Stimulated activated CD4-positive, alpha-beta T cell treated with anti-CD3 and anti-CD28 coated beads, Interleukin-1b, Interleukin-23, amount 100 ng/mL, for 48 hours (primary cell): ENCODE measurements at places on chromosomes 1 and 21.

DNA sequence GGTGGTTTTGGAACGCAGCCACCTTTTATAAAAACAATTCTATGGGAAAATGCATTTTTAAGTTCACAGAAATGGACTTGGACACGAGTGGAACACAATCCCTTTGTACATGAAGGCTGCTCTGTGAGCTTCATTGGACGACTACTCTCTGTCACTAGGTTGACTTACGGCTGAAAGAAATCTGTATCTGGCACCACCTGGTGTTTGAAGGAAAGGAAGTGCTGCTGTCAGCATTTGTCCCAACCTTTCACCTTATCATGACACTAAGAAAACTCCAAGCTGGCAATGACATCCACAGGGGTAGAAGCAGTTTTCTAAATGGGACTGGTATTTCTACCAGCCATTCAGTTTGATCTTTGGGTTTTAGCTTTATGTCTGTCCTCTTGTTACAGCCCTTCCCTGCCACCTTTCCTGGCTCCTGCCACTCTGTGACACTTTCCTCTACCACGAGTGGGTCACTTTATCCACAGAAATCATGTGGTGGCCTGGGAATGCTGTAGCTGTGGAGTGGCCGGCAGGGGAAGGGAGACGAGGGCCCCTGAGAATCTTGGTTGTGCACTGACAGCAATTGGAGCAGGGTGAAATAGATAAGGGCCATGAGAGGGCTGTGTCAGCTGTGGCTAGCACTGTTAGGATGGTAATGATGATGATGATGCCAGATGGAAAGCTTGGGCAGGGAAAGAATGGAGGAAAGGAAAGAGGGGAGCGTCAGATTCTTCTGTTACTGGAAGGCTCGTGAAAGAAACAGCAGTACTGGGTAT, 85.2 kb downstream of the TBX19 start:
- DNase-seq: no peak

DNA sequence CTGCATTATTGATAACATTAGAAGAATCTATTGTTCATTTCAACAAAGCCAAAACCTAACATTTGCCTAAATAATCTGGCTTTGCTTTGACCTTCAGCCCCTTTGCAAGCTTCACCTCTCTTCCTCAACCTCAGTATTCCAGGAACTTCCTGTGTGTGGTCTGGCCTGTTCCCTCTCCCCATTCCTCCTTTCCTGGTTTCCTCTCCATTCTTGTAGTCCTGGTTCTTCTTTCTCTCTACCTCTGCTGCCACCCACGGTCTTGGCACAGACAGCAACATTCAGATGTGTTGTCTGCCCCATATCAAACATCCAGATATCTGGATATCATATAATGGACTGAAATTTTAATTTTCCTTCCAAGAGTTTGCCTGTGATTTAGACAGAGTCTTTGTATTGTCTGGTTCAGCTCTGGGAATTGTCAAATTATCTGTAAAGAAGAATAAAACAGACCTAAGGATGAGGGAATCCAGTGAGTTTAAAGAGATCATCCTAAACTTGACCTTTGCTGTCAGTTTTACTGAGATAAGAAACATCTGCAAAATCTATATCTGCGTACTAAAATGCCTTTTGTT, 148.1 kb upstream of the KCTD3 start:
- no peak for DNase-seq

- peak; percentile 71 for DNase-seq
Observed at GRCh38 chr1:226798427-226799411, 59.6 kb upstream of the ITPKB start.

GRCh38 chr21:35575280-35575915, 484.9 kb downstream of the SETD4 start:
- no peak for DNase-seq

DNA sequence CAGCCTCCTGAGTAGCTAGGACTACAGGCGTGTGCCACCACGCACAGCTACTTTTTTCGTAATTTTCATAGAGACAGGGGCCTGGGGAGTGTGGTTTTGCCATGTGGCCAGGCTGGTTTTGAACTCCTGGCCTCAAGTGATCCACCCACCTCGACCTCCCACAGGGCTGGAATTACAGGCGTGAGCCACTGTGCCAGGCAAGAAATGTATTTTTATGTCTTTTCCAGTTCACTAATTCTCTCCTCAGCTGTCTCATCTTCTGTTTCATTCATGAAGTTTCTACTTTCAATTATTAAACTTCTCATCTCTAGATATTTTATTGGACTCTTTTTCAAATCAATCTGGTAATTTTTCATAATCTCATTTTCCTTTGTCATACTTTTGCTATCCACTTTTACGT, 72.1 kb upstream of the DISP3 start:
- DNase-seq: no peak

DNA sequence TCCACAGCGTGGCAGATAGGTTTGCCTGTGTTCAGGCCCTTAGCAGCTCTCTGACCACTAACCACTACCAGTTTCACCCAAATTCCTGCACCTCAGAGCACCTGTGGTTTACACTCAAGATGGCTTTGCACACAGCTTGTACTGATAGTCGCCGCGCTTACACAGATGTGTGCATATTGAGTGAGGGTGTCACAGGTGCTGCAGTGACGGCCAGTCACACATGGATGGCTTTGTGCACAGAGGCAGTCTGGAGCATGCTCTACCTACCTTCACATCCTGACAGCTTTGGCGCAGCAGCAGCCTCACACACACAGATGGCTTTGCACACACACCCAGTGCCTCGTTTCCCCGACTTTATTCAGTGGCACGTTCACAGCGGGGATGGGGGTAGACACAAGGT, 7.5 kb downstream of the DMAP1 start:
- DNase-seq: no peak

GRCh38 chr1:24551960-24552571, 3.8 kb upstream of the NCMAP start:
- DNase-seq: no peak

GRCh38 chr1:93573940-93574469, 107.6 kb downstream of the BCAR3 start:
- no peak for DNase-seq

GRCh38 chr1:111909030-111909429, 80.4 kb downstream of the KCND3 start:
- no peak for DNase-seq

GRCh38 chr1:54397090-54397591, 9.1 kb downstream of the SSBP3 start:
- no peak for DNase-seq

DNA sequence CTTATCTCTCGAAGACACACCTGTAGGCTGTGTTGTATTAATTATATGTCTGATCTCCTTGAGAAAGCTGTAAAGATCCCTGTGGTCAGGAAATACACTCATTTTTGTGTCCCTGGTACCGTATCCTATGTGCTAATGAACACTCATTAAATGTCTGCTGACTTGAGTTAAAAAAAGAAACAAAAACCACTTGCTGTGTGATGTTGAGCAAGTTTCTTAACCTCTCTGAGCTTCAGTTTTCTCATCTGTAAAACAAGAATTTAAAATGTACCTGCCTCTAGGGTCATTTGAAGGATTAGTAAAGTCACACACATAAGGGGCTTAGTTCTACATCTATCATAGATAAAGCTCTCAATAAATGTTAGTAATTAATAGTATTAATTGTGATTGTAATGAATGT, 91.3 kb downstream of the VWA5B1 start:
- no peak for DNase-seq

DNA sequence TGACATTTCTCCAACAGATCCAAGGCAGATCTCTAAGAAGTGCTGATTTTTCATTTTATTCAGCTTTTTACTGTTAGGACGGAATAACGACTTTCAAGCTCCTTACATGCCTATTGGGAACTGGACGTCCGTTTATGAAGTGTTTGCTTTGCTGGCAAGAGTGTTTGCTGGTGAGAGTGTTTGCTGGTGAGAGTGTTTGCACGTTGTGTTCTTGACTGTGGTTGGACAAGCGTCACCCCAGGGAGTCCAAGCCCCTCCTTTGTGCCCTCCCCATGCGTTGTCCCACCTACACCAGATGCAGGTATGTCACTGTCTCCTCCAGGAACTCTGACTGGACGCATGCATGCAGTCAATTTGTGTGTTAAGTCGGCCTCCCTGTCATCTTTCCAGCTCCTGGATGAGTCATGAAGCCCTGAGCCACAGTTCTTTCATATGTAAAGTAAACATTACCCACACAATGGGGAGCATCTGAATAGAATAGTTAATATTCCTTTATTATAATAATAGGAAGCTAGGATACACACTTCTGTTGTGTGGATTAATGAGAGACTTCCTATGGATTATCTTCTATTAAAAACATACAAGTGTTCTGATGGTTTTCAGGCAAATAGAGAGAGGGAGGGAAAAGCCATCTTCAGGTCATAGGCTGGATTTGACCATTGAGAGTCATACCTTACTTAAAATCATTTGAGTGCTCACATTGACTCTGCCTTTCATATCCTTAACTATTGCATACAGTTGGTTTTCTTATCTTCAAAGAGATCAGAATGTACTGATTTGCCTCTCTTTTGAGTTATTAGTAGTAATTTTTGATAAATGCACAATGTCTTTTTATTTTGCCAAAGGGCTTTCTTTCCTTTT, 119.2 kb downstream of the GALNT2 start:
- peak; percentile 37 for DNase-seq

- no peak for DNase-seq
Observed at GRCh38 chr1:48680411-48681035, 96.2 kb downstream of the BEND5 start.

- no peak for DNase-seq
Observed at GRCh38 chr1:19190468-19190867, 19.6 kb downstream of the UBR4 start.

DNA sequence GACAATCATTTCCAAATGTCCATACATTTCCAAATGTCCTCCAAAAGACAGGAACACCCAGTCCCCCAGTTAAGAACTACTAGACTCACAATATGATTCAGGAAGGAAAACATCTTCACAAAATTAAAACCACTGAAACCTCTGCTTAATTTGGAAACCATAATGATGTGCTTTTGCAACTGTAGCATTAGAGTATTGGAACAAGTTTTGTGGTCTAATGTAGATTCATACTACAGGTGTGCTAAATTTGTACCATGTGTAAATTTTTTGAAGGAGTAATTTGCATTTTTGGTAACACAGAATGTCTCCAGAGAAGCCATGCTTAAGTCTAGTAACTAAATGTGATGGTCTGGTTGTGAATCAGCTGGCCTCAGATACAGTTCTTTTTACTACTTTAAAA, 129.6 kb downstream of the DPYD start:
- DNase-seq: no peak

DNA sequence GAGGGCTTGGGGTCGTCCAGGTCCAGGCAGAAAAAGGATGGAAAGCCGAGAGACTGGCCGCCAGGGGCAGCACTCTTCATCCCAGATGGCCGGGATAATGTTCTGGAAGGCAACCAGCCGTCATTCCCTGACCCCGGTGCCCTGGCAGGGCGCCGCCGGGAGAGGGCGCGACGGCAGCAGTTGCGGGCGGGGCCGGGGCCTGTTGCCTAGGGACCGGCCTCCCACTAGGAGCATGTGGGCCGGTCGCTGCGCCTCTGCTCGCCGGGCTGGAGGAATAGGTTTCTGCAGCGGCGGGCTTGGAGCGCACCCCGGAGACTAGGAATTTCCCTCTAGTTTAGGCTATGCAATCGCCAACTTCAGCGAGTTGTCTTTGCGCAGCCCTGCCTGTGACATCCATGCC, 11.0 kb downstream of the DMRTB1 start:
- no peak for DNase-seq

- DNase-seq: no peak
Observed at GRCh38 chr1:93665015-93665414, 16.6 kb downstream of the BCAR3 start.

DNA sequence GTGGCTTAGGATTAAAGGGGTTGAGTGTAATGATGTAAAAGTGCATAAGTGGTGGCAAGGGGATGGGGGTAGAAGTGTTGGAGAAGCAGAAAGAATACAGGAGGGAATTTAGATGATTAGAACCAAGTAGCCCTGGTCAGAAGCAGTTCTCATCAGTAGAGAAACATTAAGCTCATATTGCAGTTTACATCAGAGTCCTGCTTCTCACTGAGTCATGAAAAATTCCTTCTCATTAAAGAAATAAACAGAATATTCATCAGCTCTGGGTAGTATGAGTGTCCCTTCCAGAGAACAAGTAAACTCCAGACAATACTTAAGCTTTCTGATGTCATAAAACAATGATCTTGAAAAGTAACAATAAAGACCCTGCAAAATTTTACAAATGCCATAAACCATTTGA, 36.5 kb downstream of the LRRIQ3 start:
- DNase-seq: no peak

DNA sequence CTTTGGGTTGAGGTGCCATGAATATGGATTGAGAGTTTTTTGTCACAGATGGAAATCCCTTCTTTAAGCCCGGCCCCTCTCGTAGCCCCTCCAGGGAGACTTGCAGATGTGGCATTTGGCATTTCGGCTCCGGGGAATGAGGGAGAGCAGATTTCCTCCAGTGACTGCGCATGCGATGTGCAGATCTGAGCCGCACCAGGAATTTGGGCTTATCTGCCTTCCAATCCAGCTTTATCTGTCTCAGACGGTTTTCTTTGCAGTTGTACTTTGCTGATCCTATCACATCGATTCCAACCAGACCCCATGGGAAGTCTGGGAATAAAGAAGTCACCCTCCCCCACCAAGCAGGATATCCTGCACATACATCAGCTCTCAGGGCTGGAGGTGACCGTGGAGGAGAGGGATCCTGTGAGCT, 11.7 kb downstream of the KIF26B start:
- no peak for DNase-seq

DNA sequence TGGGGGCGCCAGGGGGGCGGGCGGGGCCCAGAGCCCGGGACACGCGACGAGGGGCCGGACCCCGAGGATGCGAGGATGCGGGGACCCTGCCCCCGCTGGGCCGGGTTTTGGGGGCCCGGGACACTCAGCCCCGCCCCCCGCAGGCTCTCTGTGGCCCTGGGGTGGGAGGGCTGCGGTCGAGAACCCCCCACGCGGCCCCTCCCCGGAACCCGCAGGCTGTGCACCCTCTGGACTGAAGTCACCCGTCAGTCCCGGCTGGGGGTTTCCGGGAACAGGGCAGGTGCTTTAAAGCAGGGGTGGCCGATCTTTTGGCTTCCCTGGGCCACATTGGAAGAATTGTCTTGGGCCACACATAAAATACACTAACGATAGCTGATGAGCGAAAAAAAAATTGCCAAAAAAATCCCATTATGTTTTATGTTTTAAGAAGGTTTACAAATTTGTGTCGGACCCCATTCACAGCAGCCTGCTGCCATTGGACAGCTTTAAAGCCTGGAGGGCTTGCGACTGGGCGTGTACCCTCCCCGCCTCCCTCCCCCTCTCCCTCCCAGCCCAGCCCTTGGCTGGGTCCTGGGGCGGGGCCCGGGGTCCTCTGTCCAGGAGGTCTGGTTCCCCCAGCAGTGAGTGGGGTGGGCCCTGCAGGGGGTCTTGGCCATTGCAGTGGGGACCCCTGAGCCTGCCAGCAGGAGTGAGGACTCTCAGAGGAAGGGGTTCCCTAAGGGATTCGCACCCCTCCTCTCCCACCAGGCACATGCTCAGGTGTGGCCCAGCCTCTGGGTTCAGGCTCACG, 21.6 kb upstream of the C1orf159 start:
- peak; percentile 57 for DNase-seq

GRCh38 chr1:62144238-62144831, 50.3 kb upstream of the L1TD1 start:
- DNase-seq: peak; percentile 22
